HFFc6 (cell line): ENCODE measurements at places on chromosomes 11 and 22. TPM values are rescaled to one million over a fixed set of nuclear protein-coding genes. Genes with fewer than 3 reads are reported as not detected.

KRTAP5-2 gene
- not detected in 3 replicates for total RNA-seq

MYH9 gene
- total RNA-seq = 881 to 1,112 TPM (median 921 TPM) in 3 replicates

TNNI2 gene
- total RNA-seq = not detected in 2 replicates

GP1BB gene
- total RNA-seq = 0.29 TPM in 1 of 2 replicates, not detected in the other

GLB1L3 gene
- total RNA-seq = not detected in 2 replicates

CXCR5 gene
- not detected in 3 replicates for total RNA-seq

MMP8 gene
- not detected in 3 replicates for total RNA-seq

SPDYC gene
- total RNA-seq = not detected in 3 replicates

PLEKHA7 gene
- total RNA-seq = 0.07 to 0.27 TPM (median 0.24 TPM) in 3 replicates

PDE2A gene
- 0.33 to 0.57 TPM in 2 of 3 replicates, not detected in the other for total RNA-seq

PNPLA3 gene
- 3.3 to 6.9 TPM (median 6.8 TPM) in 3 replicates for total RNA-seq

SEPTIN5 gene
- total RNA-seq = 4.9 to 13.3 TPM (median 10.7 TPM) in 3 replicates

CHEK1 gene
- total RNA-seq = 24.3 to 43.5 TPM (median 35.7 TPM) in 3 replicates

- DNase-seq = no peak
Measured at GRCh38 chr11:69721745-69722144, 17.9 kb upstream of the FGF19 start.

DNA sequence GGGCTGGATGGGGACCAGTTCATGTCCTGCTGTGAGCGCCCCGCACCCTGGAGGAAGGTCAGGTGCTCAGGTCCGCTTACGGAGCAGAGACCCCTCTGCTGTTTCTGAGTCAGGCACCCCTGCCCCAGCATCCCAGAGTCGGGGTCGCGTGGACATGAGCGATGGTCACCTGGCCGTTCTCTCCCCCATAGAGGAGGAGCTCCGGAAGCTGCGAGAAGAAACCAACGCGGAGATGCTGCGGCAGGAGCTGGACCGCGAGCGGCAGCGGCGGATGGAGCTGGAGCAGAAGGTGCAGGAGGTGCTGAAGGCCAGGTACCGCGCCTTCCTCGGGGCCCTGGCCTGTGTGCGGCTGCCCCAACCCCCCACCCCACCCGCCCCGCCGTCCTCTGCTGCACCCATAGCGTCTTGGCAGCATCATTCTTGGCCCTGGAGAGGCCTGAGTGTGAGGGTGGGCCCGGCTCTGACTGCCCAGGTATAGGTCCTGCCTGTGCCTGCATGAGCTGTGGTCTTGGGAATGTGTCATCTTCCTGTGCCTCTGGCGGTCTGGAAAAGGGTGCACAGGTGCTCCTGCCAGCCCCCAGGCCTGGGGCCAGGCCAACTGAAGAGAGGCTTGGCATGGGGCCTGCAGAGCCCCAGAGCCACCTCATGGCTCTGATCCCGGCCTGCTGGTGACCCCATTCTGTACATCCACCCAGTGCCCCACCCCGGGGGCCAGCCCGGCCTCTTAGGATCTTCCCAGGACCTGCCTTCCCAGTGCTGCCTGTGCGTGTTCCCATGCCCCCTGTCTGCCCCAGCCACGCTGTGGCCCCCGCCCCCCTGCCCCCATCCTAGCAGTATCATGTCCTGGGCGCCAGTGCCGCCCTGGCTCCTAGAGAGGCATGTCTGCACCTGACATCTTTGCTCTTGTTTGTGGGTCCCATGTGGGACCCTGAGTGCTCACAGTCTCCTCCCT lies 38.1 kb downstream of the GRAMD4 start:
- no peak for DNase-seq

DNA sequence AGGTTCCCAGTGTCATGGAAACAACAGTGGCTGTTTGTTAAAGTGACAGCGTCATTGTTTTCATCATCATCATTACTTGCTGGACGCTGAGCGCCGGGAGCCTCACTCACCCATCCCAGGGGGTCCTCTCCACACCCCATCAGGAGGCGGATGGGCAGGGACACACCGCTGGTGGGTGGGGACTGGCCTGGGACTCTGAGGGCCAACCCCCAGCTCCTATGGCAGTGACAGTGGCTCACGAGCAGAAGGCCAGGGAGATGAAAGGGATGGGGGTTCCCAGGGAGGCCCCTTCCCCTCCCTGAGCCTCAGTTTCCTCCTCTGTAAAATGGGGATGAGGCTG lies 76.6 kb upstream of the PRR5 start:
- no peak for DNase-seq

- DNase-seq = no peak
Measured at GRCh38 chr22:37283393-37283937, 1.2 kb downstream of the CYTH4 start.

DNA sequence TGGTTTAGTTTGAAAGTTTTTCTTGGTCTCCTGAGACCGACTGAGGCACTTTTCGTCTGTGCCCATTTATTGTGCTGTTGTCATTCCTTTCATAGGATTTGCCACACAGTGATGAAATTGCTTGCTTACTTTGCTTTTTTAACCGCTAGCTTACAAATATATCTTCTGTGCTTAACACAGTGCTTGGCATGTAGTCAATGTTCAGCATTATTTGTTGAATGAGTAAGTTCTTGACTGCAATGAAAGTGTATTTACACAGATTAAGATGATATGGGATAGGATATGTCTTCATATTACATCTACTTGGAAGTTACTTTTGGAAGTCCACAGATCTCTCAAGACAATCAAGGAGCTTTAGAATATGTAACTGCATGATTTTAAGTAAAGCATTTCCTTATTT lies 91.2 kb downstream of the GRIA4 start:
- no peak for DNase-seq

GRCh38 chr22:23163665-23164064 lies 16.6 kb upstream of the BCR start:
- no peak for DNase-seq

DNA sequence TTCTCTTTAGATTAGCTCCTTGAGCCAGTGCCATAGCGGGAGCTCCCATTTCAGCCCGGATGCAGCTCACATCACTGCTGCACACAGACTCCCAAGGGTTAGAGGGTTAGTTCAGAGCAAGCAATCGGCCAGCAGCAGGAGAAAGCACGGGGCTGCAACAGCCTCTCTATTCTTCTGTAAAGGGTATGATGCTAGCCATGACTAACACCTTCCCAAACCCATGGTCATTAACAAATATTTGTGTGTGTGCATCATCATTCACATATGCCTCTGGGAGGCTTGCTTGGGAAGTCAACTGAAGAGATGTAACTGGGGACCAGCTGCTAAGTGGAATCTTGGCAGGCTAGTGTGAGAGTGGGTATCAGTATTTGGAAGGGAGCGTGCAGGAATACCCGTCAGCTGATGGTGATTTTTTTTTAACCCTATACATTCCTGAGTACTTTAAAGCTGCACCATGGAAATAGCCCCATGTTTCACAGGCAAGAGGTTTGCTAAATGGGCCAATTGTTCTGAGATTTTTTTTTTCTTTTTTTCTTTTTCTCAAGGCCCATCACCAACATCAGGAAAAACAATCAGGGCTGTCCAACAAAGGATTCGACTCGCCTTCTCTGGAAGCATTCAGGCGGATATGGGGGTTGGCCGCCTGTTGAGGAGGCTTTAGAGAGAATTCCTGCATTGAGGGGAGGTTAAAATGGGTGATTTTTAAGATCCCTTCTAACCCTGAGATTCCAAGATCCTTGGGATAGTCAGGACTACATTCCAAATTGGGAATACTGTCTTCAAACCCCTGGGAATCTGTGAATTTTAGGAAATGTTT lies 33.2 kb upstream of the CCDC89 start:
- DNase-seq = peak; percentile 99

- peak; percentile 73 for DNase-seq
Measured at GRCh38 chr11:32312865-32313403, 122.4 kb downstream of the WT1 start.

DNA sequence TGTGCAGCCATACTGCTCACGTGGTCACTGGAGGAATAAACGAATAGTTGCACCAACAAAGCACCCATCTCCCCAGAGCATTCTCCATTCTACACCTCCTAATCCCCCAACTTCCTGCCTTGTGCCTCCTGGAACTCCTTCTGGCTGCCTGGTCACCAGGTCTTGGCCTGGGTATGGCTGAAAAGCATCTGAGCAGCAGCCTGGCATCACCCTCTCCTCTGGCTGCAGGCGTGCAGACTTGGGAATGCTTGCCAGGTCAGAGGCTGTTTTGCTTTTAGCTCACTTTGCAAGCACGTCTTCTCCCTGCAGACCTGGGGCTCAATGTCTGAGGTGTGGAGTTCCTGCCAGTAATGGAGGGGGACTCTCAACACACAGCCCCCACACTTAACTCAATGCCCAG lies 33.3 kb upstream of the KCNJ11 start:
- DNase-seq = no peak

- no peak for DNase-seq
Measured at GRCh38 chr22:38716826-38717225, 11.1 kb downstream of the GTPBP1 start.

- DNase-seq = no peak
Measured at GRCh38 chr11:87894961-87895360, 280.3 kb downstream of the RAB38 start.

DNA sequence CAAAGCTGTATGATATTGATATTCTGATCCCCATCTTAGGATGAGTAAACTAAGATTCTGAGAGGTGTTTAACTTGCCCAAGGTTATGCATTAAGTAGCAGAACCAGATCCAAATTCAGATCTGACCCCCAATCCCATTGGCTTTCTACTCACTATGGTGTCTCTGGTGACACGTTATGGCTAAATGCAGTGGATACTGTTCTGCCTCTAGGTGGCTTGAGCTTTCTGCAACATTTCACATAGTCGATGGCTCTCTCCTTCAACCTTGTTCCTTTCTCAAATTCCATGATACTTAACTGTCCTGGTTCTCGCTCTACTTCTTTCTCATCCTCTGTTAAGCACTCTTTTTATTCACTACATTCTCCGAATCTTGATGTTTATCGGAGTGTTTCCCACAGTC lies 9.4 kb downstream of the C11orf97 start:
- DNase-seq = peak; percentile 32

GRCh38 chr11:32137263-32137662 lies 46.4 kb downstream of the RCN1 start:
- peak; percentile 94 for DNase-seq

GRCh38 chr11:35041070-35041554 lies 97.9 kb upstream of the CD44 start:
- DNase-seq = no peak

- peak; percentile 68 for DNase-seq
Measured at GRCh38 chr22:45587638-45588505, 83.8 kb upstream of the ATXN10 start.

DNA sequence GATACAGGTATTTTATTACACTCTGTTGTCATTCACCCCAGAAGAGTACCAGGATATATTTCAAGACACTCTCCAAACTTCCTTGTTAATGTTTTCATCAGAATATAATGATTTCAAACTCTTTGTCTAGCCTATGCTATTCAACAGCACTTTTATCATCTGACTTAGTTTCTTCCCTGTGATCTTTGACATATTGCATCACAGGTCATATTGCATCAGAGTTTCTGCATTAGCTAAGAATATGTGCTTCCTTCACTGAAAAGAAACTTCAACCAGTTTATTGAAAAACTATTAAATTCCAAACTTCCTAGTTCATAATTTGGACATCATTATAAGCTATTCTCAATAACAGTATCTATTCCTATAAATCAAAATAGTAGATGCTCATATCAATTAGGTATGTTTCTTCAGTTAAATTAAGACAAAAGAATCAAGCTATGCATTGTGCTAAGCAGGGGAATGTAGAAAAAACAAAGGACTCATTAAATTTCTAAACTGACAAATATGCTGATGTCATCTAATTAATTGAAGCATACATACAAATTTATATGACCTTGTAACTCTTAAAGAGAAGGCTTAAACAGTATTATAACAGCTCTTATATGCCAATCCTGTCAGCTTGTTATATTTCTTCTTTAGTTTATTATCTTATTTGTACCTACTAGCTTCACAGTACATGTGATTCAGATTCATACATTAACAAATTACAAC lies 361.8 kb upstream of the LUZP2 start:
- DNase-seq = no peak

- DNase-seq = no peak
Measured at GRCh38 chr11:73862986-73863385, 13.7 kb downstream of the COA4 start.

- DNase-seq = no peak
Measured at GRCh38 chr11:97905101-97905500, 1115.6 kb upstream of the CNTN5 start.

- DNase-seq = peak; percentile 4
Measured at GRCh38 chr11:65814131-65814985, 19.4 kb upstream of the SNX32 start.

DNA sequence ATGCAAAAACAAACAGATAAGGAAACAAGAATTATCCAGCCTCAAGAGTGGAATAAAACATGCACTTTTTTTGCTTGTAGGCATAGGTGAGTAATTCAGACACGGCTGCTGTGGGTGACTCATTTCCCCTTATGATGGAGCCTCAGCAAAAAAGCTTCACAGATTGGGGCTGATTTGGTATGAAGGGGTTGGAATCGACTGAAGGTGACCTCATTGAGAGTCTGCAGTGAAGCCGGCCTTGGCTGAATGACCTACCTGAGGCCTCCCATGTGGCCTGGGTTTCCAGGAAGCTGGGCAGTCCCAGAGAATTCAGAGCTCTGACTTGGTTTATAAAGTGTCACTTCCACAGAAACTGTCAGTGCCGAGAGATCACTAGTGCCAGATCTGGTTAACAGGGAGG lies 34.2 kb upstream of the VPREB1 start:
- peak; percentile 67 for DNase-seq

GRCh38 chr22:42977569-42977968 lies 37.4 kb downstream of the PACSIN2 start:
- DNase-seq = no peak

DNA sequence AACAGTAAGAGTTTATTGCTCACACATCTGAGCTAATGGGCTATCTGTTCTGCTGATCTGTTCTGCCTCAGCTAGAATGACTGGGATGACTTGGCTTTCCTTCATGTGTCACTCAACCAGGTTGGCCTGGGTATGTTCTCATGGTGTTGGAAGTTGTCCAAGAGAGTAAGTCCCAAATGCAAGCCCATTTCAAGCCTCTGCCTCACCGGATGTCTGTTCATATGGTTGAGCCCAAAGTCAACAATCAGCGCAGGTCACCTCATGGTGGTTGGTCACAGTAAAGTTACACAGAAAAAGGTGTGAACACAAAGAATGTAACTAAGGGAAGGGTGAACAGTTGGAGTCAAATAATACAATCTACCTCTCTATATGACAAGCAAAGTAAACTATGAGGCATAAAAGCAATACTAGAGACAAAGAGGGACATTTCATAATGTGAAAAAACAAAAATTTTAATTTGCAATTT lies 1.9 kb downstream of the GDPD4 start:
- no peak for DNase-seq
